ENCODE measurements at places on chromosomes 2 and 18.

DNA sequence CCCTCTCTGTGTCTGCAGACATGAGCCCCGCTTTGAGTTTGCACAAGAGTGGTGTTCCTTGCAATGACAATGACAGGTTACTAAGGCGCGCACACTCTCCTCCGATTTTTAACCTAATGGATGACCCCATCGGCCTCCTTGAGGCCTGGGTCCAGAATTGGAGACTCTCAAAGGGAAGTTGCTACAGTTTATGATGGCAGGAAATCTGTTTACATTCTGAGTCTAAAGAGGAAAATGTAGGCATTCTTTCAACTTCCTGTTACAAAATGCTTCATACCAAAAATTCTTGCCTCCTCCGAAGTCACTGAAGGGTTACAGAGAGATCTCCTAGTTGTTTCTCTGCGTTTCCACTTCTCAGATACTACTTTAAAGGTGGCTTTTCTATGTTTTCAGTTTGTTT, 225.3 kb upstream of the AGAP1 start:
- peak; percentile 63 for DNase-seq

- DNase-seq, result no peak
These were observed 16.1 kb downstream of the PRPF40A start for GRCh38 chr2:152701198-152701597.

- no peak for DNase-seq
These were observed 47.1 kb downstream of the HS6ST1 start for GRCh38 chr2:128271597-128271910.

GRCh38 chr2:134668821-134669220, 50.0 kb downstream of the TMEM163 start:
- DNase-seq, result no peak

DNA sequence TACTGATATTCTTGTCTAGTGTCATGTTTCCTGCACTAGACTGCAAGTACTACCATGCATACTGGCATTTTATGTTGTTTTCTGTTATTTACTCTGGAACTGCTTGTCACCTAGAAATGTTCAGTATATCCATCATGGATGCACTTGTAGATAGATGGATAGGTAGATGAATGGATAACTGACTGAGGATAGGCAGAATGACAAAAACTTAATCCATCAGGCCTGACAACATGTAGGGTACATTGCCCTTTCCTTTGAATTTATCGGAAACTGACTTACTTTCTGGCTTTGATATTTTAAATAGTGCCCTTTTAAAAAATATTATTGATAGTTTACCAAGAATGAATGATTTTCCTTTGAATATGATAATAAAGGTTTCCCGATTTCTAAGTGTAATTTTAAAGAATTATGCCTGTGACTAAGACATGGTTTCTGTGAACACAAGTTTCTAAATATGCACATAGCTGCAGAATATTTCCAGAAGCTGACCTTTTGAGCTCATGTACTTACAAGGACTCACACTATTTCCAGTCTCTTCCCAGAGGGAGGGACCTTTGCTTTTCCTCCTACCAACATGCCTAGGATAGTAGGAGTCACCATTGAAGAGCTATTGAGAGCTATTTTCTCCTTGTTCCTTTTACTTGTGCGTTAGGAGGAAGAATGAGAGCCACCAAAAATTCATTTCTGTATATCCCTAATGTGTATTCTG, 81.3 kb downstream of the ANKRD12 start:
- peak; percentile 12 for DNase-seq

DNA sequence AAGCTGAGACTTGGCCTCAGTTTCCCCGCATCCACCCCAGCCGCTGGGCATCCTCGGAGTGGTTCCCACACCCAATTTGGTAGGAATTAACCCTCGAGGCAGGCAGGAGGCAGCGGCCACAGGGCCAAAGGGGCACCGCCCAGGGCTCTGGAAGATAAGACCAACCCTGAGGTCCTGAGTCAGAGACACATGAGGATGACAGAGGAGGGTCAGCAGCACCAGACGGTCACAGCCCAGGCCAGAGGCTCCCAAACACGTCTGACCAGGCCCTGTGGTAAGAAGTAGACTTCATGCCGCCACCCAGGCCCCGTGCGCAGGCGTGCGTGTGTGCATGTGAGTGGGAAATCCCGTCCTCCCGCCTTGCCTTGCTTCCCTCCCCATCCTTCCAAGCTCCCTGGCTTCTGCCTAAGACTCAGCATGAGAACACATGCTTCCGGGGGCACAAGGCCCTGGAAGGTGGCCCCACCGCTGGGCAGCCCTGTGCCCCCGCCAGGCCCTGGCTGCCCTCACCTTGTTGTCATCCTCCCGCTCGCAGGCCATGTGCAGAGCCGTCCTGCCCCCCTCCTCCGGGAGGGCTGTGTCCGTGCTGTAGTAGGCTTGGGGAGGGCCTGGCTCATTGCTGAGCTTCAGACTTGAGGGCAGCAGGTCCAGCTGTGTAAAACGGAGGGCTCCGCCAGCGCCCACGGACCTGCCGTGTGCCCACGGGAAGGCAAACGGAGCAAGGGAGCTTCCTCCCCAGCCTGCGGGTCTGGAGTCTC, 46.3 kb downstream of the ANKMY1 start:
- DNase-seq, result no peak
